ENCODE measurements at places on chromosomes 6 and 20.

GRCh38 chr6:68635412-68635705 is 277 bp downstream of the ADGRB3 start:
- DNase-seq = no peak

- DNase-seq = no peak
Observed at GRCh38 chr6:168301648-168302398, 17.8 kb downstream of the DACT2 start.

DNA sequence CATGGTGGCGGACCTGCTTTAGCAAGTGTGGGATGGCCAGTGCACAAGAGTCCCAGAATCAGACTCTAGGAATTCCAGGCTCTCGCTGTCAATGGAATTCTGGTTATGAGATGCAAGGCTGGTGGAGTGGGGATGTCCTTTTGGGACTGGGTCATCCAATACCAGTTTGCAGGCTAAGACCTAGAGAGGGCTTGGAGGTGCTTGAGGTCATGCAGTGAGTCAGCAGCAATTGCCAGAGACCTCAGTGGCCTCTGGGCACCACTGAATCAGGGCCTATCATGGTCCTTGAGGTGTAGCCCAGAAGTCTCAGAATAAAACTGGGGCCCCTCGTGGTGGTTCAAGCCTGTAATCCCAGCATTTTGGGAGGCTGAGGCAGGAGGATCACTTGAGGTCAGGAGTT is 1.4 kb upstream of the SCRT2 start:
- DNase-seq = no peak

- DNase-seq = no peak
Observed at GRCh38 chr6:55379895-55380294, 52.6 kb downstream of the GFRAL start.

- no peak for DNase-seq
Observed at GRCh38 chr6:147717991-147718390, 209.5 kb downstream of the SAMD5 start.

DNA sequence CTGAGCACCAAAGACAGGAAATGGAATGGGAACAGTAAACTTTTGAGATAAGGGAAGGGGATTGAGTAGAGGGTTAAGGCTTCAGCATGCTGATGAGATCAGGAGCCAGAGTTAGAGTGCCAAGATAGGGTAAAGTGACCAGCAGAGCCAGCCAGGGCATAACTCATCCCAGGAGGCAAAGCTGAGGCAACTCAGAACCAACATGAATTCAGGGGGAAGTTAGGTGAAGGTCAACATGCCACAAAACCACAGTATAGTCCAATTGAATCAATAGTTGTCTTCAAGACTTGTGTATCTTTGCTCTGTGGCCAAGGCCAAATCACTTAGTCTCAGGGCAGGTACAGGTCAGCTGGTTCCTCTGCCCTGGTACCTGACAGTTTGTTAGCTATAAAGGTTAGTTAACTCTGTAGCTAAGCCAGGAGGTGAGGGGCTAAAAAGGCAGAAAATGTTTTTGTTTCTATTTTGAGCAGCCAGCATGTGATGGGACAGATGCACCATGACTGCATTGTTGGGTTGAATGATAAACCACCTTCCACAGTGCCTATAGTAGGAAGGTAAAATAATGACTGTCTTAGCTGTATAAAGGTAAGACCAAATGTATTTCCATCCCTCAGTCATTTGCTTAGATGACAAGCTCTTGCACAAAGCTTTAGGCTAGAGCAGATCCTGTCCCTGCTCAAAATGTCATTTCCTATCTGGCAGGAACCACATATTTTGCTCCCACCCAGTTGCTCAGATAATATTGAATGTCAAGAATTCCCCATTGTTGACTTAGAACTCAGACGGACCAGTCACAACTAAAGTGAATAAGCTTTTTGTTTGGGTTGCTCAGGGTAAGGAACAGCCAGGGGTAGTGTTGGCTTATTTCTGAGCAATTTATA is 15.8 kb downstream of the RNF8 start:
- no peak for DNase-seq

GRCh38 chr20:59013031-59013951 is 5.9 kb upstream of the TUBB1 start:
- no peak for DNase-seq

GRCh38 chr20:14264869-14265268 is 72.5 kb downstream of the FLRT3 start:
- DNase-seq = no peak

DNA sequence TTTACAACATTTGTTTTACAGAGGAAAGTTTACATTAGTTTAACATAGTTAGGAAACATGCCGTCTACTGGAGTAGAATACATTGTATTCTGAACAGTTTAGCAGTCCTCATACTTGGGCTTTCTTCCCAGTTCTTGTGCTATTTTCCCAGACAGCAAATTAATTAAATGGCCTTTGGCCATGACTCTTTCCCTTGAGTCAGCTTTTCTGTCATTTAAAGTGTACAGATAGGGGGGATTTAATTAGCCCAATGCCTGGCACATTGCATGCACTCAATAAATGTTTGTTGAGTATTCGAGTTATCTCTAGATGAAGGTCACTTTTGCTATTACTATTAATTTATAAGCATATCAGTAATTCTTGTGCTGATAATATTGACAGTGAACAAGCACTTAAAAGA is 1.6 kb downstream of the TMEM244 start:
- no peak for DNase-seq

- DNase-seq = no peak
Observed at GRCh38 chr6:116047173-116047933, 13.3 kb downstream of the FRK start.

- no peak for DNase-seq
Observed at GRCh38 chr6:44120692-44121443, 6.4 kb downstream of the MRPL14 start.

- no peak for DNase-seq
Observed at GRCh38 chr6:1383729-1384548, 5.4 kb upstream of the FOXF2 start.

GRCh38 chr6:125828476-125829039 is 37.8 kb downstream of the NCOA7 start:
- no peak for DNase-seq

DNA sequence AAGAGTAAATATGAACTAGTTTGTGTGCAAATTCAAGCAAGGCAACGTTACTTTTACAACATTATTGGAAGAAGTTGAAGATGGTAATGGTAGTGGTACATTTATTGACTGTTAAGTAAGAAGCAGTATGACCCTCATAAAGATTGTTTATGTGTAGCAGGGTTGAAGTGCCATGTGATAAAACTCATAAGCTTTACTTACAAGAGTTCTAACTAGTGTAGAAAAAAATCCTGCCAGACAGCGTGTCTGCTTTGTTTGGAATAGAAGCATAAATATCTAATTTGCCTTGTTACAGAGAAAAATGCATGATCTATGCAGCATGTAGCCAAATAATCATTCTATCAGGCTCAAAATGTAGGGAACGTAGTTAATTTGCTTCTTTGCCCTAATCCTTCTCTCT is 450.8 kb upstream of the SOX4 start:
- no peak for DNase-seq
